ENCODE measurements at places on chromosomes 7 and 10. TPM values are rescaled to one million over a fixed set of nuclear protein-coding genes. Genes with fewer than 3 reads are reported as not detected.

DNA sequence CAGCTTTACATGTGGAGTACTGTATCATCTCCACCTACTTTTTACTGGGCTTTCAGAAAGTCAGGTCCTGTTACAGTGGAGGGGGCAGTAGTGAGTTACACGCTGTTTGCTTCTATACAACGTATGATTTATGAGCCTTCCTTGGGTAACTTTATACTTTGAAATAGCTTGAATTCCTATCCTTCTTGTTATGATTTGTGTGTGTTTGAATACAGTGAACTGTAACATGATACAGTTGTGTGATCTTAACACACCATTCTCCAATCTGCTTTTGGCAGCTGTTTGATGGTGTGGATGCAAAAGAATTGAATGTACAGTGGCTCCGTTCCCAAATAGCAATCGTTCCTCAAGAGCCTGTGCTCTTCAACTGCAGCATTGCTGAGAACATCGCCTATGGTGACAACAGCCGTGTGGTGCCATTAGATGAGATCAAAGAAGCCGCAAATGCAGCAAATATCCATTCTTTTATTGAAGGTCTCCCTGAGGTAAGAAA, 41.7 kb downstream of the SP8 start:
- H3K27ac ChIP-seq, result no peak overlapping the region
- H3K4me1 ChIP-seq, result no peaks in the 10 kb centered on the region
- no peaks in the 10 kb centered on the region for H3K36me3 ChIP-seq
- no peak overlapping the region for H3K4me3 ChIP-seq
- H3K27me3 ChIP-seq, result no peaks in the 10 kb centered on the region

Gene FAM180A
- not detected for total RNA-seq

DNA sequence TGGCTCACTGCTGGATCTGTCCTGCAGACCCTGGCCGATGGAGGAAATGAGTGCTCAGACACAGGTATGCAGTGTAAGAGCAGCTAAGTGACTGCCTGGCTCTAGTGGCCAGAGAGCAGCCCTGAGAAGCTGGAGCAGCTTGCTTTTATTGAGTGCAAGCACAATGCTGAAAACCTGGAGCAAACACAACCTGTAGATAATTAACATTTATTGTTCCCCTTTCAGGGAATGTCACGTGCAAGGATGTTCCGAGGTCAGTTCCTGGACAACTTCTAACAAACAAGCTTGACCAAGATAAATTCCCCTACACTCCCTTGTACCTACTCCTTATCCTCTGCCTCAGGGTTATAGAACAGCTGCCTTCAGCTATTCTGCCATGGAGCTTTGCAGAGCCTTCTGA, 31.3 kb downstream of the DDC start:
- H3K4me3 ChIP-seq, result no peak overlapping the region
- peak; percentile 46 for DNase-seq
- no peaks in the 10 kb centered on the region for H3K4me1 ChIP-seq
- no peaks in the 10 kb centered on the region for H3K36me3 ChIP-seq
- H3K27ac ChIP-seq, result peak overlapping the region; percentile 51
- H3K27me3 ChIP-seq, result no peaks in the 10 kb centered on the region

Gene CALN1
- total RNA-seq, result not detected

Gene LFNG
- total RNA-seq, result 40.2 TPM

GRCh38 chr10:131874991-131875451, 25.8 kb upstream of the PPP2R2D start:
- peaks cover 30% of the 10 kb centered on the region for H3K27me3 ChIP-seq
- H3K27ac ChIP-seq, result no peak overlapping the region
- no peak overlapping the region for H3K4me3 ChIP-seq
- H3K36me3 ChIP-seq, result no peaks in the 10 kb centered on the region
- H3K4me1 ChIP-seq, result peaks cover 4% of the 10 kb centered on the region

DNA sequence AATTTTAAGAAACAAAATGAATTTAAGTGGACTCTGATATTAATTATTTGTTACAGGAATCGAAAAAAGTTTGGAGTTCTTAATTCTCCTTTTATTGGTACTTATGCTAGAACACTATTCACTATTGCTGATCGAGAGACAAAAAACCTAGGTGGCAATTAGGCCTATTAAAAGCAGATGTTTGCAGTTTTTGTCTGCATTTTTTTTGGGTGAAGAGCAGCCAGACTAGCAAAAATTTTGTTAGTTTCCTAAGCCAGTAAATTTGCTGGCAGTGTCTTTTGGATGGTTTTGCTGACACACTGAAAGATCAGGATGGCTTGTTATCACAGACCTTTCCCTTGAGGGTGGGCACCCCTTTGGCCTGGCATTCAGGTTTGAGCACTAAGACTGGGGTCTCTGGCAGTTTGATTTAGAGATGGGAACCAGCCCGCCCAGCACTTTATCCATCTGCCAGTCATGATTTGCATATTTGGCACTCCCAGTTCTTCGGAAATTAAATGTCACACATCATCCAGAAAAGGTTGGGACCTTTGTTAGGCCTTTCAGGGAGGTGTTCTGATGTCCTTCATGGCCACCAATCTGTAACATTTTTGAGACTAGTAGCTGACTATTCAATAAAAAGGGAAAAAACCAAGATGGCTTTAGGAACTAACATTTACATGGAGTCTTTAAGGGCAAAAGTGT, 57.3 kb downstream of the INPP5F start:
- DNase-seq, result no peak
- H3K36me3 ChIP-seq, result no peaks in the 10 kb centered on the region
- H3K27me3 ChIP-seq, result no peaks in the 10 kb centered on the region
- H3K4me1 ChIP-seq, result no peaks in the 10 kb centered on the region
- no peak overlapping the region for H3K27ac ChIP-seq

DNA sequence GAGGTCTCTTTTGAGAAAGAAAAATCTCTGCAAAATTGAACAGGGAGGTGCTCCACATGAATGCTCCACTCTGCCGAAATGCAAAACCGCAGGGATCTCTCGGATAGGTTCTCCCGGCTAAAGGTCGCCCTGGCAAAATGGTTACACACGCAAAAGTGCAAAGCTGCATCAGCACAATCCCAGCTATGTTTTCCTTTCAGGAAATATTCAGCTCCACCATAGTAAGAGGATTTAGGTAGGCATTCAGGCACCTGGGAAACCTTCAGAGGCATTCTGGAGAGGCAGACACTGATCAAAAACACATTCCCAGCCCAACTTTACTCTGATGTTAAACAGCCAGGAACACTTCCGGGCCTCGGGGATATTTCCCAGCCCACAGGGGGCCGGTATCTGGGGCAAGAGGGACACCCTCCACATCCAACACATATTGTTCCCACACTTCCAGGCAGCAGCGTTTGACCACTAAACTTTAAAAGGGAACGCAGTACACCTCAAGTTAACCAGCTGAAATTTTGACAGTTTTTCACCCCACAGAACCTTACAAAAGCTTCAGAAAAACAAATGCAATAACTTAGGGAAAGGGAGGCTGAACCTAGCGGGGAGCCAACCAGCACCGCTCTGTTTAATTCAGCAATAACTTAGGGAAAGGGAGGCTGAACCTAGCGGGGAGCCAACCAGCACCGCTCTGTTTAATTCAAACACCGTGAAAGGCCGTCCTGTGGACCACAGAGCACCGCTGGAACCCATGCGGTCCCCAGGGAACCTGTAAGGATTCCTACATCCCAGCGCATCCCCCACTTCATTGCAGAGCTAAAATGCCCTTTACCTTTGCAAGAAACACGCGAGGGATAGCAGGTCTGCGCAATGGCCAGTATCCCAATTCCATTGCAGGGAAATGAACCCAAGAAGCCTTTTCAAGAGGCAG, 45.9 kb downstream of the TNS3 start:
- no peaks in the 10 kb centered on the region for H3K36me3 ChIP-seq
- no peak for DNase-seq
- H3K27me3 ChIP-seq, result no peaks in the 10 kb centered on the region
- peak overlapping the region; percentile 51 for H3K4me3 ChIP-seq
- H3K4me1 ChIP-seq, result peaks cover 44% of the 10 kb centered on the region

Gene GJC3
- total RNA-seq, result not detected

DNA sequence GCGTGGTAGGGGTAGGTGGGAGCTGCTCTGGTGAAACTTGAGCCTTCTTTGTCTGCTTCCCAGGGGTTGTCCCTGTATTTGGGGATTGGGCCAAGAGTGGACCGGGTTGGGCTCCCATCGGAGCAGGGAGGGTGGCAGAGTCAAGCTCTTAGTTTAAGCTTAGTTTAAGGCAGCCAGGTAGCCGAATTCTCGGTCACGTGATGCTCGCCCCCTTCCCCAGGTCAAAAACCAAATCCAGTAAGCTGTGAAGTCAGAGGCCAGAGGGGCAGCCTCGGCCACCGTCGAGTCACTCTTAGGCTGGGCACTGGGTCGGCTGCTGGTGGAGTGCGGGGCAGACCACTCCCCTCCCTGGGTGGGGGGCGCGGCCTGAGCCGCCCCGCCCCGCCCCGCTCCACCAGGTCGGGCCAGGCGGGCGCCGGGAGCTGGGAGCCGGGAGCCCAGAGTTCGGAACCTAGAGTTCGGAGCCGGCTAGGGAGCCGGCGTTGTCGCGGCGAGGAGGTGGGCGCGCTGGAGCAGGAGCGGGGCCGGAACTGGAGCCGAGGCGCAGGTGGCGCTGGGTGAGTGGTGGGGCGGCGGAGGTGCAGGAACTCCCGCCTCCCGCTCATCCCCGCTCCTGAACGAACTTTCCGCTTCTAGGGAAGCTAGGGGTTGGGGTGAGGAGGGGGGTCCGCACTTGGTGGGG, 2.8 kb upstream of the LZTS2 start:
- H3K4me3 ChIP-seq, result peak overlapping the region; percentile 77
- H3K4me1 ChIP-seq, result peaks cover 10% of the 10 kb centered on the region
- DNase-seq, result peak; percentile 55

Gene PNLIPRP2
- total RNA-seq, result 0.32 TPM

Gene CRYGN
- not detected for total RNA-seq

Gene PKD2L1
- not detected for total RNA-seq

DNA sequence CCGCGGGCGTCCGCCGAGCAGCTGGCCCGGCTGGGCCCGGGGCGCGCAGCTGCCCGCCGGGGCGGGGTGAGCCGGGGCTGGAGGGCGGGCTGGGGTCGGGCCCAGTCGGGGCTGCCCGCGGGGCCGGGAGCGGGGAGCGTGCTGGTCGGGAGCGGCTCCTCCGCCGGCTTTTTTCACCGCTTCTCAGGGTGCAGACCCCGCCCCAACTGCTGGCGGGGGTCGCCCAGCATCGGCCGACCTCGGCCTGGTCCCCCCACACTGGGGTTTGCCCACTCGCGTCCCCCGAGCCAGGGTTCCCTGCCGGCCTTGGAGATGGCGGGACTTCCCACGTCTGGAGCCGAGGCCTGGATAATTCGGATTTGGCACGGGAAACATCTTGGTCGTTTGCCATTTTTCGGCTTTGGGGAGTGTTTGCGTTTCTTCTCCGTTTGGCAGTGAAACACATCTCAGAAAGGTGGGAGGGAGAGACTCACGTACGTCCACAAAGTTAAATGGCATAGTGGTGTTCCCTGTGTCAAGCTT, 432 bp downstream of the TMEM248 start:
- H3K4me1 ChIP-seq, result peaks cover 36% of the 10 kb centered on the region
- H3K27me3 ChIP-seq, result no peaks in the 10 kb centered on the region
- DNase-seq, result peak; percentile 23
- H3K27ac ChIP-seq, result peak overlapping the region; percentile 94
- H3K4me3 ChIP-seq, result peak overlapping the region; percentile 98
- H3K36me3 ChIP-seq, result no peaks in the 10 kb centered on the region

DNA sequence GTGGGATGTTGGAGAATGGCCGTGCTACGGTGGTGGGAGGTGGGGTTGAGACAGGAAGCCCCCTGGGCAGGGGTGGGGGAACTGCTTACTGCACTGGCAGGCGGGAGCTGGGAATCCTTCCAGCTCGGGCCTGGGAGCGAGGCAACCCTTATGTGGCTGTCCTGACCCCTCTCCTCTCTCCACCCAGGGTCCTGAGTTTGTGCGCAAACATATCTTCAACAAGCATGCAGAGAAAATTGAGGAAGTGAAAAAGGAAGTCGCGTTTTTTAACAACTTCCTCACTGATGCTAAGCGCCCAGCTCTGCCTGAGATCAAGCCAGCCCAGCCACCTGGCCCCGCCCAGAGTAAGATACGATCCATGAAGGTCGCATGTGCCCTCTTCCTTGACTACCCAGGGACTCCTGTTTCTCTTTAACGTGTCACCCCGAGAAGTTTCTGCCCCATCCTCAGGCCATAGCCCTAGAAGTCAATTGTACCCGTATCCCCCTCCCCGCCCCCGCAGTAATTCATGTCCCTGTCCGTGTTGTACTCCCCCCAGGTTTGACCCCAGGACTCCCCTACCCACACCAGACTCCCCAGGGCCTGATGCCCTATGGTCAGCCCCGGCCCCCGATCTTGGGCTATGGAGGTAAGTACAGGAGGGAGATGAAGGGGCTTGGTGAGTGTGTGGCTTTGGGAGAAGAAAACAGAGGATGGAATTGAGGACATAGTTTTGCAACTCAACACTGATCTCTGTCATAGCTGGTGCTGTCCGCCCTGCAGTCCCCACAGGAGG, 1.8 kb downstream of the UFSP1 start:
- H3K27ac ChIP-seq, result peak overlapping the region; percentile 94
- DNase-seq, result peak; percentile 77
- H3K36me3 ChIP-seq, result no peaks in the 10 kb centered on the region
- H3K4me3 ChIP-seq, result no peak overlapping the region
- H3K27me3 ChIP-seq, result no peaks in the 10 kb centered on the region
- peaks cover 26% of the 10 kb centered on the region for H3K4me1 ChIP-seq

Gene CD36
- total RNA-seq, result 11.5 TPM

DNA sequence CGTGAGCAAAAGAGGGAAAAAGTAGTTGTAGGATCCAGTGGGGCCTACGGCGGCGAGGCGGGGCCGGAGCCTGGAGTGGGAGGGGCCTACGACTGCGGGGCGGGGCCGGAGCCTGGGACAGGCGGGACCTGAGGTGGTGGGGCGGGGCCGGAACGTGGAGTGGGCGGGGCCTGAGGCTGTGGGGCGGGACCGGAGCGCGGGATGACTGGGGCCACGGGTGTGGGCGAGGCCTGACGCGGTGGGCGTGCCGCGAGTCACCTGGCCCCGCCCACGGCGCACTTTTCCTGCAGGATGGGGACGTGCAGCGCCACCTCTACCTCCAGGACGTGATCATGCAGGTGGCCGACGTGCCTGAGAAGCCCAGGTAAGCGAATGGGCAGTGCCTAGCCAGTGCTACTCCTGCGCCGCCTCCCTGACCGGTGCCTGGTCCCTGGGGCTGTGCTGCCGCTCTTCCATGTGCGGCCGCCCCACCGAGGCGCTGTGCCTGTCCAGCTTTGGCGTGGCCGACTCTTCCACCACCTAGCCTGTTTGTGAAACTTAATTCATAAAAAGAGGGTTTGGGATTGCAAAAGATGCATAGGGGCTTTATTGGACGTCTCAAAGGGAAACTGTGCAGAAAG, 496 bp downstream of the ZNF511 start:
- H3K27me3 ChIP-seq, result no peaks in the 10 kb centered on the region
- no peaks in the 10 kb centered on the region for H3K36me3 ChIP-seq
- H3K4me3 ChIP-seq, result peak overlapping the region; percentile 84
- H3K4me1 ChIP-seq, result peaks cover 7% of the 10 kb centered on the region
- peak overlapping the region; percentile 97 for H3K27ac ChIP-seq

Gene ZEB1
- total RNA-seq, result 30.2 TPM

Gene GGCT
- 21.3 TPM for total RNA-seq

Gene TEX36
- not detected for total RNA-seq

DNA sequence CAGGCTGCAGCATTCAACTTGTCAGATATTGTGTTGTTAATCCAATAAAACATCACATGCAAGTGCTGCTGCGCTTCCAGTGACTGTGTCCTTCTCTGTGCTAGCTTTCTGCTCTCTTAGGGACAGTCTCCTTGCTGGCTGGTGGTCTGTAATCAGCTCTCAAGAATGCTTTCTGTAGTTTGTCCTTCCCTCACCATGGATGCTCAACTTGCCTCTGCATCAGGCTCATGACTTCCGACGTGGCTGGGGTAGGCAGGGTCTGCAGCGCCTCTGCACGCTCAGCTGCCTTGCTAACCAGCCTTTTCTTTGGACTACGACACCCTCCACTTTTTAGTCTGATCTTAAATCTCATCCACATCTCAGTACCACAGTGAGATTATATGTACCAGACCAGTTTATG, 58.3 kb downstream of the MMRN2 start:
- no peaks in the 10 kb centered on the region for H3K36me3 ChIP-seq
- no peak overlapping the region for H3K27ac ChIP-seq
- H3K4me1 ChIP-seq, result peaks cover 7% of the 10 kb centered on the region
- no peak for DNase-seq
- no peak overlapping the region for H3K4me3 ChIP-seq

Measured in transverse colon (tissue), 4 donors.